Stimulated activated CD4-positive, alpha-beta T cell treated with anti-CD3 and anti-CD28 coated beads, Interleukin-1b, Interleukin-23, amount 100 ng/mL, for 1 hour (primary cell): ENCODE measurements at places on chromosomes 12 and 14.

- DNase-seq: no peak
Observed at GRCh38 chr12:128009108-128009507, 257.9 kb upstream of the TMEM132C start.

GRCh38 chr12:101116911-101117310 lies 93.1 kb downstream of the SLC5A8 start:
- DNase-seq: no peak

GRCh38 chr12:14129611-14130195 lies 148.3 kb upstream of the GRIN2B start:
- DNase-seq: no peak

DNA sequence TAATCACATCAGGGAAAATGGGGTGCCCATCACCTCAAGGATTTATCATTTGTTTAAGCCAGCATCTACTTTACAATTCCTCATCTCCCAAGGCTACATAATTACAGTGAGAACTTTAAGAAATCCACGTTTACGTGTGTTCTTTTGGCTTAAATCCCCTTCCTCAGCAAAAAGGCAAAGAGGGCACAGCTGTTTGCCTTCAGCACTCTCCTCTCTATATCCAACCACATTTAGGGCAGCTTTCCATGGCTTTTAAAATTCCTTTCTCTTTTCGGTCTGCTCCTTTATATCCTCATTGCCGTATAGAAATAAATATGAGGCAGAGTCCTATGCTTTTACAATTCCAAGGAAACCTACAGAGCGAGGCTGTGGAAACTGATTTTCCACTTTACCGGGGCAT lies 175.9 kb downstream of the EMP1 start:
- no peak for DNase-seq
